ENCODE measurements at places on chromosomes 7 and 10. TPM values are rescaled to one million over a fixed set of nuclear protein-coding genes. Genes with fewer than 3 reads are reported as not detected.

TYW1B gene
- 4.6 TPM for total RNA-seq

MEOX2 gene
- total RNA-seq = not detected

ANKRD2 gene
- not detected for total RNA-seq

TMEM209 gene
- 24.6 TPM for total RNA-seq

AKR1C3 gene
- 0.75 TPM for total RNA-seq

HHEX gene
- 17.3 TPM for total RNA-seq

PDZD8 gene
- 17.9 TPM for total RNA-seq

AGR3 gene
- total RNA-seq = not detected

MCM10 gene
- 39.3 TPM for total RNA-seq

ITGA8 gene
- 8.7 TPM for total RNA-seq
